Stimulated activated CD8-positive, alpha-beta memory T cell treated with anti-CD3 and anti-CD28 coated beads, Interleukin-12 subunit alpha, Interleukin-12 subunit beta, amount 100 ng/mL, for 4 hours (primary cell): ENCODE measurements at places on chromosomes 13 and 19.

GRCh38 chr13:58706421-58706820 is 1074.9 kb downstream of the PCDH17 start:
- no peak for DNase-seq

DNA sequence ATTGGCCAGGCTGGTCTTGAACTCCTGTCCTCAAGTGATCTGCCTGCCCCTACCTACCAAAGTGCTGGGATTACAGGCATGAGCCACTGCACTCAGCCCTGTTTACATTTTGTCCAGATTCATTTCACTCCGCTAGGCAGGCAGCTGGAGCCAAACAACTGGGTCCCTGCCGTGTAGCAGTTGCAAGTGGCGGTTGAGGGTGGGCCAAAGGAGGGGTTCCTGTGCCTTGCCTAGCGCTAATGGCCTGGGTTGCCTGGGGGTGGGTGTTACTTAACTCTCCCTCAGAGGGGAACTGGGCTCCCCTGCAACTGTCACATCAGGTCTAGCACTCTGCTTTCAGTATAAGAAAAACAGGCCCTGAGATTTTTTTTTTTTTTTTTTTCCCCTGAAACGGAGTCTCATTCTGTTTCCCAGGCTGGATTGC is 7.4 kb downstream of the ACP5 start:
- DNase-seq = no peak

- DNase-seq = no peak
Observed at GRCh38 chr13:60427285-60427684, 30.3 kb downstream of the TDRD3 start.

DNA sequence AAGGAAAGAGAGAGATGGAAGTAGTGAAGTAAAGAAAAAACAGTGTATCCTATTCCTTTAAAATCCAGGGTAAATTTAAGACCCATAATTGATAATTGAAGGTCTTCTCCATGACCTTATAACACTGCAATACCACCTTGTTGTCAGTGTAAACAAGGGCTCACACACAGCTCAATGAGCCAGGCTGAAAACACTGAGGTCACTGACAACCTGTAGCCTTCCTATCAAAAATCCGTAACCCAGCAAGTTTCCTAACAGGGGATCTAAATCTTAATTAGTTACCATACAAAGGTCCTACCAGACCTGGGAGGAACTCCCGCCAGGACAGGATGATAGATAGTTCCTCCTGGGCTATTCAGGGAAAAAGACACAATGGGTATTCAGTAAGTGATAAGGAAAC is 1677.1 kb downstream of the OLFM4 start:
- DNase-seq = no peak

GRCh38 chr19:40193587-40193849 is 2.3 kb downstream of the MAP3K10 start:
- no peak for DNase-seq

DNA sequence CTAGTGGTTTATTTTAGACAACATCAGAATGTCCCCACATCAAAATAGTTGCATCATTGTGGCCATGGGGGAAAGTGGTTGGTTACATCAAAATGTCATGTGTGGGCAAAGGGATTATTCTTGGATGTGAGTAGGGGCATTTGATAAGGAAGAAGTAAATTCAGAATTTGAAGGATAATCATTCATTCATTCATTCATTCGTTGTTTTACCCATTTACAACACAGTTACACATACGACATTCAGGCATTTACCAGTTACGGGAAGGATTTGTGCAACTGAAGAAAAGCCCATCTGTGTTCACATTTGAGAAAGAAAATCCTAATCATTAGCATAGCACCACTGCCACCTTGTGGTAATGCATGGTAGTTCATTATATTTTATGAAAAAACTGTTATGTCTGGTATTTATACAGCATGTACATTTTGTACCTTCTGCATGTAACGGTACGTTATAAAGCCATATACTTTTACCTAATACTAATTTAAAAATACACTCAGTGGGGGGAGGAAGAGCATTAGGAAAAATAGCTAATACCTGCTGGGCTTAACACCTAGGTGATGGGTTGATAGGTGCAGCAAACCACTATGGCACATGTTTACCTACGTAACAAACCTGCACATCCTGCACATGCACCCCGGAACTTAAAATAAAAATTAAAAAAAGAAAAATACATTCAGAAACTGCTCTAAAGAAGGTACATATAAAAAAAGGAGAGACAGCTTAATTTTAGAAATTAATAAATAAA is 62.1 kb downstream of the DGKH start:
- DNase-seq = no peak

DNA sequence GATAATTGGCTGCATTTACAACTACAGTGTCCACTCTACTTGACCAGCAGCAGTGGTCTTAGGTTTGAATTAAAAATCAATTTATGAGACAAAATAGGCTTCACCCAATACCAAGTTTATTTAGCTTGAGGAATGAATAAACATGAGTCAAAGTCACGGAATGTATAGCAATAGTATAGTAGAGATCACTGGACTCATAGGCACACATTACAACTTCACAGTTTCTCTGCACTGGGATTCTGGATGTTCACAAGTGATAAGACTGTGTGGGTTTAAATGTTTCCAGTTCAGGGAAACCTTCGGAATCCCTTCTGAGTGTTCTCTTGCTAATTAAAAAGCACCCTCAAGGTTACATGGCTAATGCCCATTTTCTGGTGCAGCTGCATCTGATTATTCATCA is 1064.9 kb downstream of the SLITRK5 start:
- no peak for DNase-seq

GRCh38 chr19:45733160-45733810 is at the start of gene MEIOSIN:
Gene MEIOSIN (plus strand): TSS chr19:45733439. CDS start chr19:45735377, 1,938 bp downstream.
- DNase-seq = no peak
